ENCODE measurements at places on chromosomes 13 and 19. TPM values are rescaled to one million over a fixed set of nuclear protein-coding genes. Genes with fewer than 3 reads are reported as not detected.

SAFB2 gene
- total RNA-seq: 31.1 TPM

SLC6A16 gene
- total RNA-seq: 1.3 TPM

ZSCAN4 gene
- total RNA-seq: not detected

TMEM143 gene
- total RNA-seq: 3.1 TPM

ZNF442 gene
- total RNA-seq: not detected

RASAL3 gene
- total RNA-seq: not detected

SLITRK6 gene
- total RNA-seq: 0.97 TPM

NXNL1 gene
- not detected for total RNA-seq

ERCC1 gene
- 158 TPM for total RNA-seq

ZFP36 gene
- 54.4 TPM for total RNA-seq

TNFRSF19 gene
- 2.9 TPM for total RNA-seq

CGB5 gene
- 1.6 TPM for total RNA-seq

ZNF497 gene
- total RNA-seq: 1.8 TPM

UNC13A gene
- 2.0 TPM for total RNA-seq

TLE6 gene
- total RNA-seq: 3.1 TPM

ISOC2 gene
- total RNA-seq: 61.0 TPM

FBXO17 gene
- 87.1 TPM for total RNA-seq

PALM gene
- 17.7 TPM for total RNA-seq

MIER2 gene
- total RNA-seq: 14.4 TPM

ANKLE1 gene
- 0.66 TPM for total RNA-seq

SHISA2 gene
- total RNA-seq: not detected

CPB2 gene
- total RNA-seq: not detected

TNNT1 gene
- total RNA-seq: 143 TPM

INSL3 gene
- total RNA-seq: not detected

PEAK3 gene
- not detected for total RNA-seq

TECR gene
- 142 TPM for total RNA-seq

TEAD2 gene
- total RNA-seq: 14.6 TPM

NOSIP gene
- total RNA-seq: 81.8 TPM

CFAP97D2 gene
- not detected for total RNA-seq

CEACAM1 gene
- 1.8 TPM for total RNA-seq

CD209 gene
- not detected for total RNA-seq

SHISA7 gene
- total RNA-seq: not detected

ZNF431 gene
- 5.1 TPM for total RNA-seq

ZNF285 gene
- 2.4 TPM for total RNA-seq

SULT2A1 gene
- total RNA-seq: not detected

CRLF1 gene
- 1.9 TPM for total RNA-seq

LHB gene
- total RNA-seq: not detected

PNPLA6 gene
- total RNA-seq: 32.0 TPM

STAP2 gene
- total RNA-seq: not detected

MLLT1 gene
- total RNA-seq: 17.5 TPM

CCDC70 gene
- total RNA-seq: not detected

CGB1 gene
- 0.64 TPM for total RNA-seq
